ENCODE measurements at places on chromosomes 16 and 17.

- DNase-seq = no peak
Observed at GRCh38 chr17:14294876-14295275, 6.0 kb upstream of the HS3ST3B1 start.

DNA sequence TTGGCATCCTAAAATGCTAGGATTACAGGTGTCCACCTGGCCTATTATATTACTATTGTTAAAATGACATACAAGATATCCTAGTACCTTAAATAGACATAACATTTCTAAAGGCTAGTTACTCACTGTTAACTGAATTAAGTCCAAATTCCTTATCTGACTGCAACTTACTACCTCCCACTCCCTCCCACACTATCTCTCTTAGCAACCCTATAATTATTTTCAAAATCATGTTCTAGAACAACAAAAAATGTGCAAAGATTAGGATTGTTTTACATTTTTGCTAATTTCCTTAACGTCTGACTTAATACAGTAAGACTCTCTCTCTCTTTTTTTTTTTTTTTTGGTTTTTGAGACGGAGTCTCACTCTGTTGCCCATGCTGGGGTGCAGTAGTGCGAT lies 2.2 kb upstream of the ATF7IP2 start:
- no peak for DNase-seq

DNA sequence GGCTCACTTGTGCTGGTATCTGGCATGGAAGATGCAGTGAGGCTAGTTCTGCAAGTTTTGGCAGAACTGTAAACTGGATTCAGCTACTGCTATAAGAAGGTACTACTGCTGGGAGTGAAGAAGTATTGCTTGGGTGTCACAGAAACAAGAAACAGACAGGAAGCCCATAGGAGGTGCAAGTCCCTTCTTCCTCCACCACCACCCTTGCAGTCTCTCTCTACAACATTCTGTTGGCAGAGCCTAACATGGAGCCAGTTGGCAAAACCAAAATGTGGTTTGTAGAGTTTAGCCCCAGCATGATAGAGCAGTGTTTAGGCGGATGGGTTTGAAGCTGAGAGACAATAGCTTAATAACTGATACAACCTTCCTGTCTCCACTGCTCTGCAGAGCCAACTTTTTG lies 72.6 kb downstream of the NLK start:
- no peak for DNase-seq

- DNase-seq = no peak
Observed at GRCh38 chr16:990516-991291, 9.1 kb downstream of the SOX8 start.

DNA sequence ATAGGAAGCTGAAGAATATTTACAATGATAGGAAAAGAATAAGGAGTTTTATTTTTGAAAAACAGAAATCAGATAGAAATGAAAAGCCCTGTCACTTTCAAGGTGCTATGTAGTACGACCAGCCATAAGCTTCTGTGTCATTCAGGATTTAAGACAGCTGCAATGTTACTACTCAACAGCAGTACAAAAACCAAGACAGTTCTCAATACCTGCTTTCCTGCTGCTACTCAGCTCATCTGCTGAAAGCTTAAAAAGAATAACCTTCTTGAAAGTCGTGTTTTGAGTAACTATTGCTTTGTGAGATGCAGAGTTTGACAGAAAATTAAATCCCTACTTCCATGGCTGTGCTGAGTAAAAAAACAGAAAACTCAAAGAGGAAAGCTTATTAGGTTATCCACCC lies 8.7 kb downstream of the GRB2 start:
- DNase-seq = no peak
